Cerebellar cortex (tissue), 1 donor: ENCODE measurements at places on chromosomes 2 and 18.

DNA sequence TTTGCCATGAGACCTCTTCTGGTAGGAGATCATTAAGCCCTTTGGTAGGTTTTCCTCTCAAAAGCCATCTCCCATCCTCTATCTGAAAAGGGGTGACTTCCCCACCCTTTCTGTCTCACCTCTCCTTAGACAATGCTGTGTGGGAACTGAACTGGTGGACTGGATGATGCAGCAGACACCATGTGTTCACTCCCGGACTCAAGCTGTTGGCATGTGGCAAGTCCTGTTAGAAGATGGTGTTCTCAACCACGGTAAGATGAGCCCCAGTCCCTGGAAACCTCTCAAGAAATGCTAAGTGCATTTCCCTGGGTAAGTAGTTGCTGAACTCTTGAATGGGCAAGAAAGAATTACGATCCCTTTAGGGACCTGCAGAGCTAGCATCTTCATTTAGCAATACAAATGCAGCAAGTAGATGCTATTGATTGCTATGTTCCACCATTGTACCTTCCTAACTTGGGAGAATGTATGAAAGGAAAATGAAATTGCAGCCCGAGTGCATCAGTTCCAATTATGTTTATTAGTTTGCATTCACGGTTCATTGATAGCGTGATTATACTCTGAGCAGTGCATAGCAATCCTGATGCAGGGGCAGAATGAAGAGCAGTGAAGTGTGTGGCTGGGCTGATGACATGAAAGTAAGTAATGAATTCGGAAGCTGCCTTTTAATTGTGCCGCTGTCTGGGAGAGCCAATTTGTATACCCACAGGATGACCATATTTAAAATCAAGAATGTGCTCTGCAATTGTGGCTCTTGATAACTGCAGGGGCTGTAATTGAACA is 110.0 kb upstream of the MAP3K20 start:
- DNase-seq, result no peak

DNA sequence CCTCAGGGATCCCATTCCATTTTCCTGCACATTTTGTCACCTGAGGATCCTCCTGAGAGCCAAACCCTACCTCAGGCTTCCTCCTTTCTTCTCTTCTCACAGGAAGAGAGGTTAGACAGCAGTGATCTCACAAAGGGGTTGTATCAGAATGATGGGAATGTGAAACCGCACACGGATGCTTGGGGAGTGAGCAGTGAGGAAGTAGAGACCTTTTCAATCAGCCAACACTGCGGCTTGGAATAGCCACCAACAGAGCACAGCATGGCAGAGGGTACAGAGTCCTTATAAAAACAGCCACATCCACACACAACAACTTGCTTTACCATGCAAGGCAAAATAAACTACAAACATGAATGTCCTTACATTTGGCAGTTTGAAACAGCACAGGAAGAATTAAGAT is 8.7 kb downstream of the TMEM182 start:
- no peak for DNase-seq

DNA sequence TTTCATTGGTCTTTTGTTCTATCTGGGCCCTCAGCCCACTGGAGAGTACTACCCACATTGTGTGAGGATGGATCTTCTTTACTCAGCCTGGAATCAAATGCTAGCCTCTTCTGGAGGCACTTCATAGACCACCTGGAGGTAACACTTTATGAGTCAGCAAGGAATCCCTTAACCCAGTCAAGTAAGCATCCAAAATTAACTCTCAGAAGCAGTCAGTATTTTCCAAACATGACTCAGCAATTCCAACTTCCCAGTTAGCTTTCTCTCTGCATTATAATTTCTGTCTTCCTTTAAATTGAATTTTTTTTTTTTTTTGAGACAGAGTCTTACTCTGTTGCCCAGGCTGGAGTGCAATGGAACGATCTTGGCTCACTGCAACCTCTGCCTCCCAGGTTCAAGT is 142.7 kb downstream of the ACKR3 start:
- DNase-seq, result no peak

GRCh38 chr2:105641389-105641811 is 103.3 kb upstream of the NCK2 start:
- peak; percentile 89 for DNase-seq

- DNase-seq, result no peak
Observed at GRCh38 chr2:237754182-237754581, 44.4 kb upstream of the RBM44 start.
